ENCODE measurements at places on chromosomes 2 and 18.

DNA sequence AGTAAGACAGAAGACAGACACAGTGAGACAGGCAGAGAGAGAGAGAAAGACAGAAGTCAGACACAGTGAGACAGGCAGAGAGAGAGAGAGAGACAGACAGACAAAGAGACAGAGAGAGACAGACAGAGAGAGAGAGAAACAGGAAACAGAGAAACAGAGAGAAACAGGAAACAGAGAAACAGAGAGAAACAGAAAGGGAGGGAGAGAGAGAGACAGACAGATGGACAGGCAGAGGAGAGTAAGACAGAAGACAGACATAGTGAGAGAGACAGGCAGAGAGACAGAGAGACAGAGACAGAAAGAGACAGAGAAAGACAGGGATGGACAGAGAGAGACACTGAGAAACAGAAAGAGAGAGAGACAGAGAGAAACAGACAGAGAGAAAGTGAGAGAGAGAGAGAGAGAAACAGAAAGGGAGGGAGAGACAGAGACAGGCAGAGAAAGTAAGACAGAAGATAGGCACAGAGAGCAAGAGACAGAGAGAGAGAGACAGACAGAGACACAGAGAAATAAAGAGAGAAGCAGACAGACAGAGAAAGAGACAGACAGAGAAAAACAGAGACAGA, 109.3 kb upstream of the ANKRD30BL start:
- DNase-seq: no peak

- DNase-seq: no peak
Measured at GRCh38 chr2:147989809-147990403, 30.6 kb downstream of the ORC4 start.

DNA sequence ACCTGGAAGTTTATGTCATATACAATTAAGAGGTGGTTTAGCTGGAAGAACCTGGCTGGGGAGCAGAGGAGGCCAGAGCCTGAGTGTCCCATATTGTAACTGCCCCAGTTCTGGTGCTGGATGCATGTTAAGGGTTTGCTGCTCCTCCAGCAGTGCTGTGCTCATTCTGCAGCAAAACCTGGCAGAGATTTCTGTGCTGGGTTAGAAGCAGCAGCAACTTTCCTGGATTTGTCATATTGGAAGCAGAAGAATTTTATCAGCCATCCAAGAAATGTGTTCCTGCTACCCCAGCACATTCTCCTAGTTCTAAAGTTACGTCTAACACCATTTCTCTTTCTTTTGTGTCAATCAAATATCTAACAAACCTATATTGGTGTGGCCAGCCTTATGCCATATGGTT, 284.1 kb downstream of the TDRD15 start:
- no peak for DNase-seq

GRCh38 chr18:41974796-41975201, 19.8 kb downstream of the PIK3C3 start:
- DNase-seq: no peak

GRCh38 chr2:84449055-84449454, 10.0 kb downstream of the SUCLG1 start:
- DNase-seq: no peak

DNA sequence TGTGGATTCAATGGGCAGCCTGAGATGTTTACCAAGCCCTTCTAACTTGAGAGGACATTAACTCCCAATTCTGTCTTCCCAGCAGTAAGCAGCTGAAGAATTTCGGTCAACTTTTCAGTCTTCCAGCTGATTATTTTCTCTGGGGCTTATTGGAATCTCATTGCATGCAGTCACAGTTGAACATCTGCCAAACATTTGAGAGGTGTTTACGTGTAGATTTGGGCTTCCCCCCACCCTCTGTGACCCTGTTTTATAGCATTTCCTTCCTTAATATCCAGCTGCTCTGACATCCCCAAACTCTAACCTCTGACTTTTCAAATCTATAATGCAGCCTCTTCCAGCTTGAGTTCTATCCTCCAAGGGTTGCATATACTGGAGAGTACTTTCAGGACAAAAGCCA, 16.5 kb upstream of the VIT start:
- DNase-seq: no peak

GRCh38 chr18:58362829-58363271, 266.0 kb downstream of the ALPK2 start:
- DNase-seq: no peak

GRCh38 chr2:162478721-162479129, 134.8 kb downstream of the GCA start:
- DNase-seq: no peak

DNA sequence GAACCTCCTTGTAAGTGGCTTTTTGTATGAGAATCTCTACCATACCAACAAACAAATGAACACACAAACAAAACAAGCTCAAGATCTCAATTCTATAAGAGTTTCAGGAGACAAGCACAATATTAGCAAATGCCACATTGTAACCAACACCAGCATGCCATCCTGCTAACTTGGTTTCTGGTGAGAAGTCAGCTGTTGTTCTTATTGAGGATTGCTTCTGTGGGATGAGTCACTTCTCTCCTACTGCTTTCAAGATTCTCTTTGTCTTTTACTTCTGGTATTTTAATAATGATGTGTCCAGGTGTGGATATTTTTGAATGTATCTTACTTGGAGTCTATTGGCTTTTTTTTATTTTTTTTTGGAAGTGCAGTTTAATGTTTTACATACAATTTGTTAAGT, 131.7 kb downstream of the BCL2L11 start:
- no peak for DNase-seq

GRCh38 chr2:157935378-157935906, 59.3 kb upstream of the ACVR1 start:
- DNase-seq: no peak

GRCh38 chr2:161033059-161033660, 127.1 kb upstream of the TANK start:
- DNase-seq: no peak

- no peak for DNase-seq
Measured at GRCh38 chr2:60532421-60532820, 21.0 kb downstream of the BCL11A start.

- DNase-seq: no peak
Measured at GRCh38 chr2:204775766-204776165, 230.5 kb downstream of the PARD3B start.

DNA sequence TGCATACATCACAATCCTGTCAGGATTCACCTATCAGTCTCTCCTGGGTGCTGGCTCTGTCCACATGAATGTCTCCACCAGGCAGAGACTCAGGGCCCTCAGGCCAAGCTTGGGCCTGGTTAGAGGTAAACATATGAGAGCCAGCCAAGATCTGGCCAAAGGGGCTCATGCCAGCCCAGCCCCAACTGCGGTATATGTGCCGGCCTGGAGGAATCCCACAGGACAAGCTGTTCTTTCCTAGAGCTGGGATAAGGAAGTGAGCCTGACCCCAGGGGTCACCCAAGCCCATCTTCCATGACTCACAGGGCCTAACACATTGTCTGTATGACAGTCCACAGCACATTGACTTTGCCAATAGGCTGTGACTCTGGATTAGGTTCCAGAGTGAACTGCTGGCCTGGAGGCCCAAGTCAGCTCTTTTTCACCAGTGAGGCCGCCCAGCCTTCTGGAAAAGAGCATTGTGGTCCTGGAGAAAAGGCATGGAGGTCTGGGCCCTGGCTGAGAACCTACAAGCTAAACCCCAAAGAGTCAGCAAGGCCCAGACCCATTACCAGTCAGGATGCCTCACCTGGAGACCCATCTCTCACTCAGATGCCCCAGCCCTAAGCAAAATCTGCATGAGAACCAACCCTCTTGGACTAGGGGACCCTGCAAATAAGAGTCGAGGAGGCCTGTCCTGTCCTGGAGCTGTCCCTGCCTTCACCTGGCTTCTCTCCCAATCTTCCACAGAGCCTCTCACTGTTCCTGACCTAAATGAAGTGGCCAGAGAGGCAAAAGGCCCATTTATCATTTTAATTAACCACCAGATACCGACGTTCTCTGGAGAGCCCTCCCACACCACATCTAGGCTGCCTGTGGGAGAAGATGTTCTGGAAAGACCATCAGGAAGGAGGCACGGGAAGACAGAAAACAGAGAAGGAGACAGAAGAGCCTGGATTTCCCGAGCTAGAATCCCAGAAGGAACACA, 120.9 kb upstream of the PKDCC start:
- DNase-seq: no peak

GRCh38 chr18:72867746-72868584, at the start of gene NETO1:
NETO1 (minus strand) TSS chr18:72867987; CDS start chr18:72867291, 696 bp downstream.
- DNase-seq: no peak

- no peak for DNase-seq
Measured at GRCh38 chr2:146777181-146777580, 1067.6 kb upstream of the ACVR2A start.

DNA sequence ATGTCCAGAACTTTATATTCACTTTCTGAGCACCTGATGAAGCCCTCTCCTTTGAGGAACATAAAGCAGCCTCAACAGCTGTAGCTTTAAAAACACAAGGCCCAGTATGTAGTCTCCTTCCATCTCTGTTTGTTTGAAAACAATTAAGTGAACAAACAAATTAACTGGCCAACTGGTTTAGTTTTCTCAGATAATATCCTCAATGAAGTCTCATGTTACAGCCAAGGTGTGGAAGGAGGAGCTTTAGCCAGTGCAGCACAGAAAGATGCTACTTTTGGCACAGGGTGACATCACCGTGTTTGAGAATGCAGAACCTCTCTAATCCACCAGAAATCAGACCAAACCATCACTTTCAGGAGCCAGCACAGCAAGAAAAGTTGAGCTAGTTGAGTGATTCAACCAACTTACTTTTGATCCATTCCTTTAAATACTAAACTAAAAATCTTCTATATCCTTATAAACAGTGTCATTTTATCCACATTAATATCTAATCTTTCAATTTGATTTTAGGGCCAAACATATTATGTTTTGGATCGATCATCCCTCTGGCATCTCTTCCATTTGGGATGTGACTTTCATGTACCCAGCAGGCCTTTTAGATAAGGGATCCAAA, 488.7 kb downstream of the ARHGAP15 start:
- no peak for DNase-seq

- DNase-seq: no peak
Measured at GRCh38 chr2:84631985-84632384, 115.7 kb downstream of the DNAH6 start.

GRCh38 chr2:162217598-162217997, 25.6 kb downstream of the FAP start:
- DNase-seq: no peak

DNA sequence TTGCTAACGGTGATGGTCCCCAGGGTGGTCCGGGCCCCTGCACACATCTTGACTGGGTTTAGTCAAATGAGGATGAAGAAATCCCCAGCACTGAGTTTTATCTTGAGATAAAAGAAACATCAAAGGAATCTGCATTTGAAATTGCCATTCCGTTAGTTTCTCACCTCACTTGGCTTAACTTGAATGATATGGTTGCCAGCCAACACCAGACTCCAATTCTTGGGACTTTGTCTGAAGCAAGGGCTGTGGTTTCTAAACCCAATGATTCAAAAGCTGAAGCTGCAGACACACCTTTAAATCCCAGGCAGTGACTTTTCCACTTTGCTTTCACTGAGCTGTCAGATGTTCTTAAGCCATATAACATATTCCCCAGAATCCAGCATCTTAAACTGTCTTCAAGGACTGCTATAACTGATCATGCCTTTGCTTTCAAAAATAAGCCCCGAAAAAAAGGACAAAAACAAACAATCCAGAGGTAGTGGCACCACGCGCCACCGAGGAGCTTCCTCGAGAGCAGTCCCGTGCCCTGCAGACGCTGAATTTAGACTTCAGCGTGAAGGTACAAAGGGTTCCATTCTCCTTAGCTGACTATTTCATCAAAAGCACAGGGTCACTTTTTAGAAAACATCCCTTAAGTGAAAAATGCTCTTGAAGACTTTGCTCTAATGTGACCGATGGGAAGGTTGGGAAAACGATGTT, 189.3 kb downstream of the HDAC4 start:
- DNase-seq: no peak

- no peak for DNase-seq
Measured at GRCh38 chr2:118830881-118831280, 16.6 kb downstream of the EN1 start.

GRCh38 chr2:55158111-55158814, 73.8 kb downstream of the CLHC1 start:
- no peak for DNase-seq

- no peak for DNase-seq
Measured at GRCh38 chr18:79321625-79322405, 73.9 kb upstream of the NFATC1 start.

DNA sequence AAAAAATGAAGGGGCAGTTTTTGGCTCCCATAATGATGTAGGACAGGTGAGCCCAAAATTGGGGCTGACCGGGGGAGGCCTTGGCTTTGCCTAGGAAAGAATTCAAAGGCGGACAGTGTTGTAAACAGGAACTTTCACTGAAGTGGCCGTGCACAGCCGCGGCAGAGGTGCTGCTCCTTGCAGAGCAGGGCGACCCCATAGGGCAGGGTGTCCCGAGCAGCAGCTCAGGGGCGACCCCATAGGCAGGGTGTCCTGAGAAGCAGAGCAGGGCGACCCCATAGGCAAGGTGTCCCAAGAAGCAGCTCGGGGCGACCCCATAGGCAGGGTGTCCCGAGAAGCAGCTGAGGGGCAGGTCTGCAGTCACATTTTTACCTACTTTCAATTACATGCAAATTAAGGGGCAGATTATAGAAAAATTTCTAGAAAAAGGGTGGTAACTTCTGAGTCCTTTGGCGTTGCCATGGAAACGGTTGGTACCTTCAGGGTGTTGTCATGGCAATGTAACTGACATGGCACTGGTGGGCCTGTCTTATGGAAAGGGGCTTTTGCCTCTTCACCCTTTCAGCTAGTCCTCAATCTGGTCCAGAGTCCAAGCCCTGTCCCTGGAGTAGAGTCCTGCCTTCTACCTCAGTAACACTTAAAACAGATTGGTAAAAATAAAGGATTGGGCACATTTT, 134.5 kb downstream of the FBXO15 start:
- no peak for DNase-seq

DNA sequence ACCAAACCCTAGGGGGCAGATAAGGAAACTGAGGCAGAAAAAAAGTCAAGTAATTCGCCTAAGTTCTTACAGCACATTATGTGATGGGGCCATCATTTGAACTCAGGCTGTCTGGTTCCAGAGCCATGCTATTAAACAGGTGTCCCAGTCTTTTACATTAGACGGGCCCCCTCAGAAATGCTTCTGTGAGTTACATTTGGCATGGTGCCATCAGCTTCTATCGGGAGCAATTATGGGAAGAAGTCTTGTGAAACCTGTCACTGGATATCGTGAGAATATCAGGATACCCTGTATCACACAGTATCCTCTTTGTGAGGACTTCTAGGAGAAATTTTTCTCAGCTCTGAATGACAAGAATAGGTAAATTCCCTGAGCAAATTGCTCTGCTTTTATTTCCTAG, 143.7 kb upstream of the NOSTRIN start:
- no peak for DNase-seq

- no peak for DNase-seq
Measured at GRCh38 chr18:26190506-26190905, 35.7 kb upstream of the TAF4B start.

GRCh38 chr18:75779450-75779849, 351.9 kb upstream of the SMIM21 start:
- DNase-seq: no peak

GRCh38 chr2:121034551-121034950, 250.5 kb downstream of the TFCP2L1 start:
- no peak for DNase-seq
